ENCODE measurements at places on chromosomes 12 and 14. TPM values are rescaled to one million over a fixed set of nuclear protein-coding genes. Genes with fewer than 3 reads are reported as not detected.
A peak's percentile ranks its signal among the peaks of the same experiment; 100 is the strongest.

- DNase-seq, result no peak
These were observed 100.8 kb downstream of the USP15 start for GRCh38 chr12:62361048-62361447.

GRCh38 chr12:78248321-78248720, 417.6 kb downstream of the NAV3 start:
- DNase-seq, result no peak

DNA sequence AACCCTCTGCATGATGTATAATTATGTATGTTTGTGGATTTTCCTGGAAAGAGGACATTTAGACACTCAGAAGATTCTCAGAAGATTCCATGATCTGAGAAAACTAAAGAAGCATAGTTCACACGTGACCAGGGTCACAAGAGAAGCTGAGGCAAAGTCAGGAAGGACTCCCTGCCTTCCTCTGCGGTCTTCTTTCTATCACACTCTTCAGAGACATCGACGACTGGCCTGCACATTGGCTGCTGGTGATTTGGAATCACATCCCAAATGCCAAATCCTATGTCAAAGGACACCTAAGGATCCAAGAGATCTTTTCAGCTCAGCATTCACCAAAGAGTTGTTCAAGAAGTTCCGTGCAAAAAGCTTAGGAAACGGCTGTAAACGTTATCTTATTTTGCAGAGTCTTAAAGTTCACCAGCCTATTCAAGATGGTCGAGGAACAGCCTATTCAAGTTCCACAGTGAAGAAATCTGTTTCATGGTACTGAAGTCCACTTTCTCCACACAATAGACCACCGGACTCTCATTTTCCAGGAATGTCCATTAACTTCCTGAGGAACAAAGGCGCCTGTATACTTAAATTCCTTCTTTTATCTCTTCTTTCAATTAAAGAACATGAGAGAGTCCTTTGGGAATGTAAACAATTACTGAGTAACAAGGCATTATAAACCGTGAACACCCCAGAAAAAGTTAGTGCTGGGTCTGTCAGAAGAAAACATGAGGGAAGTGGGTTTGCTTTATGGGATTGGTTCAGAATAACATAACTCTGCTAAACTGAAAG, 42.1 kb downstream of the IGF1 start:
- DNase-seq, result no peak

- DNase-seq, result no peak
These were observed 427.5 kb upstream of the MGAT4C start for GRCh38 chr12:86683568-86684304.

DNA sequence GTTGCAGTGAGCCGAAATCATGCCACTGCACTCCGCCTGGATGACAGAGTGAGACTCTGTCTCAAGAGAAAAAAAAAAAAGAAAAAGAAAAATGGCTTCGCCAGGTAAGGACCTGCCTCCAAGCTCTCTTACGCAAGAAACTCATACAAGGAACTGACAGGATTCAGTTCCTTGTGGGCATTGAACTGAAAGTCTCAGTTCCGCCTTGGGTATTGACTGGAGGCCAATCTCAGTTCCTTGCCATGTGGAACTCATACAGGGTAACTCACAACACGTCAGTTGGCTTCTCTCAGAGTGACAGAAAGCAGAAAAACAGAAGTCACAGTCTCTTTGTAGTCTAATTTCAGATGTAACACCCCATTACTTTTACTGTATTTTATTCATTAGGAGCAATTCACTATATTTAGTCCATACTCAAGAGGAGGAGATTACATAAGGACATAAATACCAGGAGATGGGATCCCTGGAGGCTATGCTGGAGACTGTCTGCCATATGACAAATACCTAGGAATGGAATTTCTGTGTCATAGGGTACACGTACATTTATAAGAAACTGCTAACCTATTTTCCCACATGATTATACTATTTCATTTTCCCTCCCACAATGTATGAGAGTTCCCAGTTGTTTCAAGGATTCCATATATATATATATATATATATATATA, 11.4 kb upstream of the NOPCHAP1 start:
- DNase-seq, result no peak

AQP2 gene
- not detected for total RNA-seq

GRCh38 chr12:129540954-129541353, 362.9 kb downstream of the TMEM132D start:
- no peak for DNase-seq

GRCh38 chr12:39341179-39341578, 101.7 kb downstream of the KIF21A start:
- DNase-seq, result no peak

- DNase-seq, result peak; percentile 81
These were observed 42.6 kb upstream of the FOXJ2 start for GRCh38 chr12:7989827-7990491.

- DNase-seq, result no peak
These were observed 97.1 kb upstream of the PRICKLE1 start for GRCh38 chr12:42686514-42687172.

CLEC6A gene
- total RNA-seq, result not detected

NGB gene
- total RNA-seq, result not detected

DNA sequence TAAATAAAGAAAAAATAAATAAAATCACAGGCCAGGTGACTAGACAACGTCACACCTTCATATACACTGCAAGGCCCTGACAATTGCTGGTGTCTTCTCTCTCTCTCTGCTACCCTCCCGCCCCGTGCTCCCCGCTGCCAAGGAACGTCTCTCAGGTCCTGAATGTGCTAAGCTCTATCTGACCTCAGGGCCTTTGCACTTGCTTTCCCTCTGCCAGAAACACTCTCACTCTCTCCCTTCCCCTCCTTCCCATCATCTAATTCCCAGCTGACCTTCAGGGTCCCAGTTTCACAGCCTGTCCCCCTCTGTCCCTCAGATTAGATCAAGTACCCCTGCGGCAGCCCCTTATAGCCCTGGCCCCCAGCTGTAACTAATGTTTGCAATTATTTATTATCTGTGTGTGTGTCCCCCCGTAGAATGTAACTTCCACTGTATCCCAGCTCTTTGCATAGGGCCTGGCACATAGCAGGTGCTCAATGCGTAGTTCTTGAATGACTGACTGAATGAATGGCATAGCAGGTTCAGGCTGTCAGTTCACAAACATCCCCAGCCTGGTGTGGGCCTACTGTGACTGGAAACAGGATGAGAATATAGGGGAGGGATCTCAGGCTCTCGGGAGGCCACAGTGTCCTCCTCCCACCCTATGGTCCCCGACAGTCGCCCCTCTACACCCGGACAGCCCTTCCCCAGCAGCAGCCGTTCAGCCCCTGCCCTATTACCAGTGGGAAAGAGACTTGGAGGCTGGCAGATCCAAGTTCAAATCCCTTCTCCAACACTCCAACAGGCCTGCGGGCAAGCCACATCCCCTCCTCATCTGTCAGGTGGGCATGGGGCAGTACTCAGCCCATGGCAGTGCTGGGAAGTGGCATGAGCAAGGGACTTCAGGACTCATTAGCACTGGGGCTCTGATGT, 6.6 kb downstream of the BEGAIN start:
- no peak for DNase-seq

Data from activated T-cell treated with anti-CD3 and anti-CD28 coated beads, Interleukin-2, amount 50 U/mL, for 72 hours (primary cell).